ENCODE measurements at places on chromosomes 11 and 22.
A peak's percentile ranks its signal among the peaks of the same experiment; 100 is the strongest.

GRCh38 chr11:112504056-112504455, 243.4 kb upstream of the PLET1 start:
- no peak for DNase-seq

DNA sequence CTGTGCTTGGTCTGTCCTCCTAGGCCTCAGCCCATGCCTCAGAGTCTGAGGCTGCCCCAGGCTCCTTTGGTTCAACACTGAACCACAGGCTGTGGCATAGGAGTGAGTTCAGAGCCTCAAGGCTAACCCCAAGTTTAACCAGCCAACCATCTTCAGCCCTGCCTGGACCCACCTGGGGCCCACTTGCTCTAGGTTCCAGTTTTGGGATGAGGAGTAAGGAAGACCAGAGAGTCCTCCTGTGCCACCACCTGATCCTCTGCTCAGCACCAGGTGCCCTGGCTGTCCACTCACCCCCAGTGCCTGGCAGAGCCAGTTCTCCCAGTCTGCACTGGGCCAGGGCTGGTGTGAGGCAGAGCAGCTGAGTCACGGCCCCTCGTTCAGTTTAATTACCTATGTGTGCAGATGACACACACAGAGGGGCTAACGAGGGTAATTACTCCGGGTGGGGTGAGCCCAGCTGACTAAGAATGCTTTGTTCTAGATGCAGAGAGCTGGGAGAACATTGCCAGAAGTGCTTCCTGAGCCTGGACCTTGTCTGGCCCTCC, 12.0 kb upstream of the TMPRSS13 start:
- DNase-seq, result no peak

GRCh38 chr22:45096256-45096907, 67.3 kb upstream of the NUP50 start:
- DNase-seq, result peak; percentile 76

DNA sequence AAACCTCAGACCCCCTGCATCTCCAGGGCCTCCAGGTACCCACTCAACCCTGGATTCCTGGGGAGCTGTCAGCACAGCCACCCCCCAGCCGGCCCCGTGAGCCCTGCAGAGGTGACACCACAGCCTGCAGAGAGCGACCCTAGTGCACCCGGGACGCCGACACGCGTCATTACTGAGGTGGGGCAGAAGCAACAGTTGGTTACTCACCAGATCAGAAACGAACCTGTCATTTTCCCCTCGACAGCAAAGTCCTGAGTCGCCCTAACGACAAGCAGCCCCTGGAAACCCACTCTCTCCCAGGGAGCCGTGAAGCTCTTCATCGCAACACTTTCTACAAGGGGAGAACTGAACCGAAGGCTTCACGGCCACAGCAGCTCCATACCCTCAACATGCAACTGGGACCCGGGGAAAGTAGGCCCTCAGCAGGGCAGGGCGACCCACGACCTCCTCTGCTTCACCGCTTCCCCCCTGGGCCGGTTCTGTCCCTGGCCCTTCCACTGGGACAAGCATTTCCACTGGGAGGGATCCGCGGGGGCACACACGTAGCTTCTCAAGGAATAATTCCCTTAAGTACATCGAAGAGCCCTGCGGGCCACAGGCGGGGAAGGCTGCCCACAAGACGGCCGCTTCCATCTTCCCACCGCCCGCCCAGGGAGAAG, 1.6 kb downstream of the BRD1 start:
- DNase-seq, result peak; percentile 50

DNA sequence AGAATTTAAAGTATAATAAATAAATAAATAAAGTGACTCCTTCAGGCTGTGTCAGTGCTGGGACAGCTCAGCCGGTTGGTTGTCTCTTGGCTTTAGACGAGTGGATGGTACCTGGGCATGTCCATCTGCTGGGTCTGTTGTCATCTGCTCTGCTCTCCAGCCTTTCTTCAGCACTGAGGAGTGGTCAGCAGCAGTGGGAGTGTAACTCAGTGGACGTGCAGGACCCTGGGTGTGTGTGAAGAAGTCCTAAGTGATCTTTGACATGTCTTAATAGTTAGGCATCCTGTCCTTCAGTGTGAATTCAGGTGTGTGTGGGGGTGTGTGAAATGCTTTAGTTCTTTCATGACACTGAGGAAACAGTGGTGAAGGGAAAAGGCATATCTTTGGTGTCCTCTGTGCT, 24.3 kb downstream of the AMOTL1 start:
- DNase-seq, result peak; percentile 40

- DNase-seq, result no peak
Observed at GRCh38 chr11:18720808-18721560, 5.0 kb downstream of the IGSF22 start.

DNA sequence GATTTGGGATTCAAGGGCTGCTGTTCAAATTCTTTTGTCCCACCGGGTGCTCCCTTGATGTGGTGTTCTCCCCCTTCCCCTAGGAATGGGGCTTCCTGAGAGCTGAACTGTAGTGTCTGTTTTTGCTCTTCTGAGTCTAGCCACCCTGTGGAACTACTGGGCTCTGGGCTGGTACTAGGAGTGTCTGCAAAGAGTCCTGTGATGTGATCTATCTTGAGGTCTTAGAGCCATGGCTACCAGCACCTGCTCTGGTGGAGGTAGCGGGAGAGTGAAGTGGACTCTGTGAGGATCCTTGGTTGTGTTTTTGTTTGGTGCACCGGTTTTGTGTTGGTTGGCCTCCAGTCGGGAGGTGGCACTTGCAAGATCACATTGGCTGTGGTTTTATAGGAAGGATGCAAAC, 46.2 kb downstream of the OR2AT4 start:
- DNase-seq, result no peak

DNA sequence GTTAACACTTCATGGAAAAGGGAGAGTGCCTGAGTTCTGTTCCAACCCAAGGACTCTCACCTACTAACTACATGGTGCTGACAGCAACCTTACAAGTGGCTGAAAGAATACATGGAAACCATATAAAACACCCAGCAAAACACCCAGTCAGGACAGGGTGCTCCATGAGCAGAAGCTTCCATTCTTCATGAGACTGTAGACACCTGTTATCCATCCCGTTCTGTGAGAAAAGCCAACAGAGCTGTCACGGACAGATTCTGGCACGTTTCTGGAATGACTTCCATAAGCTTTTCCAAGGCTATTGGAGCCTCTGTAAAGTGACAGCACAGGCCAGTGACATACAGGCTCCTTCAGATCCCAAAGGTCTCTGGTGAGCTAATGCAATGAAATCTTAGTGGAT, 23.2 kb downstream of the PRR14L start:
- DNase-seq, result no peak

GRCh38 chr22:43110444-43110926, at the start of gene BIK:
BIK (plus strand) TSS chr22:43110750; CDS start chr22:43124023, 13,273 bp downstream.
- DNase-seq, result peak; percentile 63

DNA sequence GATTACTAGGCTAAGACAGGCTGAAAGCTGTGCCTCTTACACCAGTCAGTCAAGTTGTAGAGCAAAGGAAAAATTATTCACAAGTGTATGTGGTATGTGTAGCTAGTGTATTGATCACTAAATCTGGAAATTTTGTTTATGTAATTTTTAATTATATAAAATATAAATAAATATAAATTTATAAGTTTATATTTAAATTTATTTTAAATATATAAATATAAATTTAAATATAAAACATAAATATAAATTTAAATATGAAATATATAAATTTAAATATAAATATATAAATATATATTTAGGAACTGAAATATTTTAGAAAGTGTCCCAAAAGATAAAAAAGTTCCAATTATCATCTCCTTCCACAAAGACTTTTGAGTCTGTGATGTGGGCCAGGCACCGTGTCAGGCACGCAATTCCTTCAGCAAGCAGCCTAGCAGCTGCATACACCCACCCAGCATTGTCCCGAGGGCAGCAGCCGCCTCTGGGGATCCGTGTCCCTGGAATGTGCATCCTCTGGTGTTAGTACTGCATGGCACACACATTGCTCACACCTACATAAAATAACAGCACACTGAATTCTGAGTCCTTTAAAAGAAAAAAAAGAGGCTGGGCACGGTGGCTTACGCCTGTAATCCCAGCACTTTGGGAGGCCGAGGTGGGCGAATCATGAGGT, 1098.0 kb downstream of the BRD1 start:
- DNase-seq, result no peak

- peak; percentile 100 for DNase-seq
Observed at GRCh38 chr11:69674886-69675714, at the start of gene LTO1. LTO1 (minus strand) TSS chr11:69675353; CDS start chr11:69675239, 114 bp downstream.

DNA sequence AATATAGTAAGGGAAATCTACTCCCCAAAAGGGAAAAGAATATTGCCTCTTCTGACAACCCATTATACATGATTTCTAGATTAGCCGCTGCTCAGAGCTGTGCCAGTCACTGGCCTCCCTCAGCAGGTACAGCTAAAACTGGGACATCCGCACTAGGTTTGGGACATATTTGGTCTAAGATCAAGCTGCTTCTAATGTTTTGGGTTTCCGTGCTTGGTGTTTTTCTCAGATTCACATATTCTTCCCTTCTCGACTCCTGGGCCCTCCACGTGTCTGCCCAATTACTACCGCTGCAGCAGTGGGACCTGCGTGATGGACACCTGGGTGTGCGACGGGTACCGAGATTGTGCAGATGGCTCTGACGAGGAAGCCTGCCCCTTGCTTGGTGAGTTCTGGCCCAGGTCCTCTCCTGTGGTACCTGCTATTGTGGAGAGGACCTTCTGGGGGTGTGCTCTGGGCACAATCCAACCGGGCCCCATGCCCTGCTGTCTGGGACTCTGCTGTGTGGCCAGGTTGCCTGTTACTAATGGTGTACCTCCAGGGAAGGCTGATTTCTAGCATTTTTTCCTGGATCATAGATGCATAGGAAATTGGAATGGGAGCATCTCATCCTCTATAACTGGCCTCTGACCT, 138.1 kb upstream of the SORL1-AS1 start:
- DNase-seq, result no peak

- peak; percentile 27 for DNase-seq
Observed at GRCh38 chr22:40179526-40179925, 1.8 kb downstream of the TNRC6B start.

GRCh38 chr11:72781313-72782080, 12.3 kb downstream of the STARD10 start:
- peak; percentile 68 for DNase-seq

DNA sequence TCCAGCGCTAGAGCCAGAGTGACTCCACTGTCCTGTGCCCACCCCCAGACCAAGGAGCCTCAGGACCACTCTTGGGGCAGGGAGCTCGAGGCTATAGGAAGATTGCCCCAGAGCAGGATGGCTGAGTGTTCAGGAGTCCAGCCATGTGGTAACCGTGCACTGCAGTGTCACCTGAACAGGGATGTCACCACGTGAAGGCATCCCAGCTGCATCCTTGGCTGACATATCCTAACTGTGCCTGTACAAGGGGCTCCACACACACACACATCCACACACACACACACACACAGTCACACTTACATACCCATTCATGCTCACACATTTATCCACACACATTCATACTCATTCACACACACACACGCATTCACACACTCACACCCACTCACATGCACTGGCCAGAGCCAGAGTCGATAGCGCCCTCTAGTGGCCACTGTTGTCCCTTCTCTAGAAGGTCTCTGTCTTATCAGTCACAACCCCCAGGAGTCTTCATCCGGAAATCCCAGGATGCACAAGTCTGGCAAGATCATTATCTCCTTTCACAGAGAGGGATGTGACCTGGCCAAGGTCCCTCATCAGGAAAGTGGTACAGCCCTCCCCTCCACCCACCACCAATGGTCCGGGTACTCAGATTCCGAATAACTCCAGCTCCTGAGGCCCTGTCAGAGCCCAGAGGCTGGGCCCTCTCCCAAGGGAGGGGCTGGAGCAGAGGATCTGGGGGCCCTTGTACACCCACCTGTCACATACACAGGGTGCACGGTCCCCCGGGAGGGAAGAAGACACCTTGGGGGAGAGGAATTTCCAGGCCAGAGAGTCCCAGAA, 55.1 kb downstream of the IGLL5 start:
- peak; percentile 88 for DNase-seq

DNA sequence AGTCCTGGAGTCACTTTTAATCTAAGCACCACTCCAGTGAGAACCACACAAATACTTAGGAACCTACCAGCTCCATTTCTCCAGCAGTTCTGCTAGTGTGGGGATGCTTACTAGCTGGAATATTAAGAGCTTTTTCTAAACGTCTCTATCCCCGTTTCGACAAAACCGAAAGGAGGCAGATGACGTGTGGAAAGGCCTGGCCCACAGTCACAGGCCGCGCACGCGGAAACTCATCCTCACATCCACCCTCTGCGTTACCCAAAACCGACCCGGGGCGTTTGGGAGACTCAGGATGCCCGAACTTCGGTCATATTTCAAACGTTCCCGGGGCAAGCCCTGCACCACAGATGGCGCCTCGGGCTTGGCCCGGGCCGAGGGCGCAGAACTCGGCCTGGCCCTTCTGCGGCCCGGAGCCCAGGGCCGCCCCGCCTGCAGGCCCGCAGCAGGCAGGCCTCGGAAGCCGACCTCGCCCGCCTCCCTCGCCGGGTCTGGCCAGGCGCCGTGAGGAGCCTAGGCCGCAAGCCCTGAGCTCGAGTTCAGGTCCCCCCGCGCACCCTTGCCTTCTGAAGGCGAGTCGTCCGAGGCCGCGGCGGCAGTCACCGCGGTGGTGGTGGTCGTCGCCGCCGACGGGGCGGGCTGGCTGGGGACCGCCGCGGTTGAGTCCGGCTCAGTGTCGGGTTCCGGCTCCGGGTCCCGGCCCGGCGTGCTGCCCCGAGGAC, 473 bp downstream of the FNBP4 start:
- DNase-seq, result peak; percentile 71

- DNase-seq, result no peak
Observed at GRCh38 chr11:133708547-133709051, 136.7 kb downstream of the SPATA19 start.

- DNase-seq, result peak; percentile 76
Observed at GRCh38 chr11:21511835-21512440, 680.9 kb upstream of the ANO5 start.

DNA sequence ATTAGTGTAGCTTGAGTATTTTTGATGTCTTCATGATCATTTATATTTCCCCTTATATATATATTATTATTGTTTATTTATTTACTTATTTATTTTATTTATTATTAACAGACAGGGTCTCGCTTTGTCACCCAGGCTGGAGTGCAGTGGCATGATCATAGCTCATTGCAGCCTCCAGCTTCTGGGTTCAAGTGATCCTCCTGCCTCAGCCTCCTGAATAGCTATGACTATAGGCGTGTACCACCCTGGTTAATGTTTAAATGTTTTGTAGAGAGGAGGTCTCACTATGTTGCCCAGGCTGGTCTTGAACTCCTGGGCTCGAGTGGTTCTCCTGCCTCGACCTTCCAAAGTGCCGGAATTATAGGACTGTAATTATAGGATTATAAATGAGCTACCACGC, 10.2 kb downstream of the ADM start:
- DNase-seq, result no peak

- DNase-seq, result no peak
Observed at GRCh38 chr11:2791521-2792380, 92.0 kb upstream of the KCNQ1OT1 start.

DNA sequence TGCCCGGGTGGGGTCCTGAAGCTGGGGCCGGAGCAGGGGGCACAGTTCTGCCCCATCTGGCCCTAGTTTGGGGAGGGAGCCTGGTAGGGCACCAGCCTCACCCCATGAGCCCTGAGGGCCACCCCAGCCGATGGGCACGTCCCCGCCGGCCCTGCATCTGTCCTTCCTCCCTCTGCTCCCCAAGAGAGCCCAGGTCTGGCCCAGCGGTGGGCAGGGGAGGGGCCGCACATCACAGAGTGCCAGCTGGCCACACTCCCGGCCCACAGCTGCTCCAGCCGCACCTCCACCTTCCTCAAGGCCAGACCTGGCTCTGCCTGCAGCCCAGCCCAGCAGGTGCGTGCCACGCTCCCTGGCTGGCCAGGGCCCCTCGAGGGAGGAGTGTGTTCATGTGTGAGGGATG, 21.6 kb downstream of the BRSK2 start:
- DNase-seq, result no peak

Measured in OCI-M1 (cell line).